ENCODE measurements at places on chromosomes 6 and 20. TPM values are rescaled to one million over a fixed set of nuclear protein-coding genes. Genes with fewer than 3 reads are reported as not detected.

DNA sequence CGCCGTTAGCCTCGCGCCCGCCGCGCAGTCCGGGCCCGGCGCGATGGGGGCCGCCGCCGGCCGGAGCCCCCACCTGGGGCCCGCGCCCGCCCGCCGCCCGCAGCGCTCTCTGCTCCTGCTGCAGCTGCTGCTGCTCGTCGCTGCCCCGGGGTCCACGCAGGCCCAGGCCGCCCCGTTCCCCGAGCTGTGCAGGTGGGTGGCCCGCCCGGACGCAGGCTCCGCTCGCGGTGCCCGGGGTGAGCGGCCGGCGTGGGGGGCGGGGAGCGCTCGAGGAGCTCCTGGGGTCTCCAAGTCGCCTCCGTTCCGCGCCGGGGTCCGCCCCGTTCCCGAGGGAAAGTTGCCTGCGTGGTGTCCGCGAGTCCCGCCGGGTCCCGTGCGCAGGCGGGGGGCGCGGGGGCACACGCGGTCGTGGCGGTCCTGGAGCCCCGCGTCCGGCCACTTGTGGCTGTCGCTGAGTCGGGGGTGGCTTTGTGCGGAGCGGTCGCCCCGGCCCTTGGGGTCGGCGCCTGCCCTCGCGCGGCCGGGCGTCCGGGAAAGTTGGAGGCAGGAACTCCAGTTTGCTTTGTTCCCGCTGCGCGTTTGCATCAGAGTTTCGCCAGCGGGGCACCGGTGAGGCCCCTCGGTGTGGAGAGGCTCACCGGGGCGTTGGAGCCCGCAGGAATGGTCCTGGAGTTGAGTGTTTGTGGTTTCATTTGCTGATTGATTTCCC, 476 bp downstream of the IGF2R start:
- DNase-seq: no peak
- no peaks in the 10 kb centered on the region for H3K27me3 ChIP-seq
- H3K4me3 ChIP-seq: peak overlapping the region; percentile 54
- H3K36me3 ChIP-seq: no peaks in the 10 kb centered on the region

GRCh38 chr6:133630651-133631050, 258.3 kb upstream of the TCF21 start:
- DNase-seq: no peak
- H3K4me3 ChIP-seq: no peak overlapping the region
- H3K27me3 ChIP-seq: no peaks in the 10 kb centered on the region
- H3K36me3 ChIP-seq: no peaks in the 10 kb centered on the region
- H3K4me1 ChIP-seq: no peaks in the 10 kb centered on the region

DNA sequence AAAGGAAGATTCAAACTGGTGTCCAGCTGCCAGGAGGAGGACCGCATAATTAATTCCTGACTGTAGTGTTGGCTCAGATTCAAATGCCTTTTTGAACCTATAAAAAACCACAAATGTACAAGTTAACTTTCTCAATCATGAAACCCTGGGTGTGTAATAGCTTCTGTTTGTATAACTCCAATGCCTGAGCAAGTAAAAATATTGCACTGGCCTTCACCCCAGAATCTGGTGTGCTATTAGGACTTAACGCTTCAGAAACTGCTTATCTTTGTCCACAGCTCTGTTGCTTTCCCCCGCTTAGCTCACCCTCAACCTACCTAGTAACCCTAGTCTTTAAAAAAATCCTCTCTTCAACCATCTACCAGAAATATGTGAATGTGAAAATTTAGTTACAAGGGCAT, 119.1 kb upstream of the MAP7 start:
- DNase-seq: no peak
- no peaks in the 10 kb centered on the region for H3K27me3 ChIP-seq
- no peaks in the 10 kb centered on the region for H3K4me1 ChIP-seq
- no peak overlapping the region for H3K4me3 ChIP-seq
- H3K36me3 ChIP-seq: peaks cover 1% of the 10 kb centered on the region
- H3K27ac ChIP-seq: no peak overlapping the region

DNA sequence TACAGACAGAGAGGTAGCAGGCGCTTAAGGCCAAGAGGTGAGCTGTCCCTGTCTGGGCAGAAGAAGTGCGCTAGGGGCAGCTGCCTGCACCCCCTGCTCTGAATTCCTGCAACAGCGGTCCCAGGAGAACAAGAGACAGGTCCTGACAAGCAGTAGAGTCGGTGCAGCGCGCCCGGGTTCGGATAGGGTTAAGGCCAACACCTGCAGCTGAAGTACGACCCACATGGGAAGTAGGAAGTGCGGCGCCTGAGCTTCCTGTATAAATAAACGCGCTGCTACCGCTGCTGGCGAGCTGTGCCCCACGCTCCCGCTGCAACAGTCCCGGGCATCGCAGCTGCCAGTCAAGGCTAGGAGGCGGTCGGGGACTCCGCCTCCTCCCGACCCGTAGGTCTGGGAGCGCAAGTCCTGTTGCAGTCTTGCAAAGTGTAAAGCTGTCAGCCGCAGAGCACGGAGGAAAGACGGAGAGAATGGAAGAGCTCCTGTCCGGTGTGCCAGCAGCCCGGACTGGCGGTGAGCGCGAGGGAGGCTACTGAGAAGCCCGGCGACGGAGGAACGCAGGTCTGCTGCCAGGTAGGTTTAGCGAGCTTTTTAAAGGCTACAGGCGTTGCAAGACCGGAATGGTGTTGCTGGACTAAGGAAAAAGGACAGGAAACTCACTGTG, at the start of gene RNF144B:
TSS of gene RNF144B (plus strand) at position 290 of the 661 bp plus-strand sequence. CDS start 12,185 bp downstream, outside the sequence.
- peak within 1 kb of the TSS; percentile 99 for H3K4me3 ChIP-seq
- peak within 1 kb of the TSS; percentile 77 for H3K27ac ChIP-seq
- no peaks in the 10 kb centered on the region for H3K27me3 ChIP-seq
- H3K36me3 ChIP-seq: no peaks in the 10 kb centered on the region
- peak; percentile 84 for DNase-seq

DNA sequence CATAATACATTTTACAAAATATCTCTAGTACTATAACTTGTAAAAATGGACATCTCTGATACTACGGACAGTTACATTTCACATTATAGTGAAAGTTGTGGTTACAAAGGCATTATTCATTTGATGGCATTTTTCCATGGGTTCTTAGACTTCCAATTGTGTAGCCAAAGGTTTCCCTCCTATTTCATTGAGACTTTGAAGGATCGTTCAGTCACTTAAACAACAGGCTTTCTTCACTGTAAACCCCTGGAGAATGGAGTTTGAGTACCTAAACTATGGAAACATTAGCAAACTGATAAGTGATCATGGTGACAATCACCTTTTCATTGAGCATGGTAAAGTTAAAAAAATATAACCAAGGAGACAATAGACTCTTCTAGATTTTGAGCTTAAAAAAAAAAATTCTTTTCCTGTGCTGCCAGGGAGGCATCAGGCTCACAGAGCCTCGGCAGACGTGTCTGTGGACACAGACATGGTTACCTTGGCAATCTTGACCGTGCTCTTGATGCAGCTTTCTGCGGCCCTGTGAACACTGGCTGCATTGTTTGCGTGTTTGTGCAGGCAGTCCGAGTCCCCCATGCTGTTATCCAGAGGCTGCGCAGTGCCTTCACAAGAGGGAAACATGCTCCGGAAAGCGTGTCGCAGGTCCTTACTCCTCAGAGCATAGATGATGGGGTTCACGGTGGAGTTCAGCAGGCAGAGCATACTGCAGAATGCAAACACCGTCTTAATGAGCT, 22.6 kb downstream of the CNR1 start:
- H3K4me3 ChIP-seq: no peak overlapping the region
- H3K27ac ChIP-seq: no peak overlapping the region
- no peak for DNase-seq
- H3K27me3 ChIP-seq: no peaks in the 10 kb centered on the region

FKBP1C gene
- not detected for polyA plus RNA-seq

GRCh38 chr6:65927141-65927540, 220.1 kb upstream of the EYS start:
- no peaks in the 10 kb centered on the region for H3K27me3 ChIP-seq
- no peaks in the 10 kb centered on the region for H3K4me1 ChIP-seq
- no peak overlapping the region for H3K27ac ChIP-seq
- H3K4me3 ChIP-seq: no peak overlapping the region
- no peaks in the 10 kb centered on the region for H3K36me3 ChIP-seq

- H3K36me3 ChIP-seq: no peaks in the 10 kb centered on the region
- H3K4me1 ChIP-seq: no peaks in the 10 kb centered on the region
- H3K4me3 ChIP-seq: no peak overlapping the region
- H3K27me3 ChIP-seq: no peaks in the 10 kb centered on the region
- H3K27ac ChIP-seq: no peak overlapping the region
- DNase-seq: no peak
Measured at GRCh38 chr6:55713436-55713835, 134.4 kb upstream of the HMGCLL1 start.

OPRM1 gene
- not detected for polyA plus RNA-seq

RIMS1 gene
- polyA plus RNA-seq: not detected

DNA sequence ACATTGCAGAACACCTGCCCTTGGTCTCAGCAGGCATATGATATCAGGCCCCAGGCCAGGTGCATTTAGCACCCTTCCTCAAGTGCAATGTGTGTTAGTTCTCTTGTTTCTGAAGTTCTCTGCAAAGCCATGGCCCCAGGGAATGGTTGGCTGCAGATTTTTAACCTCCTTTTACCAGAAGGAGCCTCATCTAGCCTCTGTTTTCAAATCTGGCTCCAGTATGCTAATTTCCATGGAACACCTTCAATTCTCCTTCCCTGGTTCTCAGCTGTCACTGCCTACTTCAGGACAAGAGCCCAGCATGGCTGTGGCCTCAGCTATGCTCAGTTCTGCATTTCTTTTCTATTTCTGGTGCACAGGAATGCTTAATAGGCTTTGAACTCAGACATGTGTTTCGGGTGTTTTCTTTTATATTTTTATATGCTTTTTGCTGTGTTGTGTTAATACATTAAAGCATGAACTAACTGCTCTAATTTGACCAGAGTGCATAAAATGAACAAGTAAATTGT, 51.6 kb upstream of the OGFRL1 start:
- H3K4me3 ChIP-seq: no peak overlapping the region
- H3K27ac ChIP-seq: no peak overlapping the region
- H3K4me1 ChIP-seq: peaks cover 2% of the 10 kb centered on the region
- no peak for DNase-seq
- no peaks in the 10 kb centered on the region for H3K36me3 ChIP-seq

LIN28B gene
- not detected for polyA plus RNA-seq

BPIFB2 gene
- polyA plus RNA-seq: not detected

- no peak for DNase-seq
- H3K4me3 ChIP-seq: no peak overlapping the region
- H3K4me1 ChIP-seq: no peaks in the 10 kb centered on the region
- no peaks in the 10 kb centered on the region for H3K36me3 ChIP-seq
- no peak overlapping the region for H3K27ac ChIP-seq
Measured at GRCh38 chr6:119020597-119021561, 57.6 kb downstream of the FAM184A start.

- H3K4me1 ChIP-seq: peaks cover 17% of the 10 kb centered on the region
- H3K4me3 ChIP-seq: no peak overlapping the region
- H3K27me3 ChIP-seq: no peaks in the 10 kb centered on the region
- H3K36me3 ChIP-seq: no peaks in the 10 kb centered on the region
- no peak overlapping the region for H3K27ac ChIP-seq
Measured at GRCh38 chr6:18503593-18504231, 116.6 kb downstream of the RNF144B start.

GRCh38 chr6:36641543-36641942, 37.0 kb upstream of the CDKN1A start:
- H3K4me1 ChIP-seq: no peaks in the 10 kb centered on the region
- H3K27ac ChIP-seq: no peak overlapping the region
- H3K4me3 ChIP-seq: no peak overlapping the region
- H3K27me3 ChIP-seq: no peaks in the 10 kb centered on the region
- no peak for DNase-seq
- no peaks in the 10 kb centered on the region for H3K36me3 ChIP-seq

PLN gene
- not detected for polyA plus RNA-seq

- H3K4me3 ChIP-seq: no peak overlapping the region
- DNase-seq: no peak
- H3K36me3 ChIP-seq: no peaks in the 10 kb centered on the region
- H3K4me1 ChIP-seq: peaks cover 31% of the 10 kb centered on the region
Measured at GRCh38 chr20:33675136-33675959, 1.1 kb upstream of the NECAB3 start.

IMPG1 gene
- polyA plus RNA-seq: not detected

DNA sequence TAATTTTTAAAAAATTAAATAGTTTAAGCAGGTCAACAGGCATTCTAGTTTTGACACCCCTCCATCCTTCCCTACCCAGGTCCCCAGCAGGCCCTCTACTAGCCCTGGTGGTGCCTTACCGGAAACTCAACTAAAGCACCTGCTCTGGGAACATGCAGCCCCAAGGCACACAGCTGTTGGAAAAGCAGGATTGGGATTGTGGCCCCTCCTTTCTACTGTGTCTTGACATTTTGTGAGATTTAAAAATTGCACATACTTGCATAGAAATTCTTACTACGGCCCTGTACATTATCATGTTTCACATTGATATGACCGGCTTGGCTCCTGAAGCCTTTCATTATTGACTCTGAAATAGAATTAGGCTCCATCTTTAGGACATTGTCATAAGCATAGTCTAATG, 423.2 kb downstream of the GRIK2 start:
- H3K27ac ChIP-seq: no peak overlapping the region
- no peaks in the 10 kb centered on the region for H3K4me1 ChIP-seq
- DNase-seq: no peak
- H3K4me3 ChIP-seq: no peak overlapping the region

All from B cell (primary cell).